ENCODE measurements at places on chromosomes 4 and X. TPM values are rescaled to one million over a fixed set of nuclear protein-coding genes. Genes with fewer than 3 reads are reported as not detected.

- no peak overlapping the region for H3K27ac ChIP-seq
- peaks cover 4% of the 10 kb centered on the region for H3K4me1 ChIP-seq
Observed at GRCh38 chrX:42978655-42979379, 200.9 kb upstream of the PPP1R2C start.

DNA sequence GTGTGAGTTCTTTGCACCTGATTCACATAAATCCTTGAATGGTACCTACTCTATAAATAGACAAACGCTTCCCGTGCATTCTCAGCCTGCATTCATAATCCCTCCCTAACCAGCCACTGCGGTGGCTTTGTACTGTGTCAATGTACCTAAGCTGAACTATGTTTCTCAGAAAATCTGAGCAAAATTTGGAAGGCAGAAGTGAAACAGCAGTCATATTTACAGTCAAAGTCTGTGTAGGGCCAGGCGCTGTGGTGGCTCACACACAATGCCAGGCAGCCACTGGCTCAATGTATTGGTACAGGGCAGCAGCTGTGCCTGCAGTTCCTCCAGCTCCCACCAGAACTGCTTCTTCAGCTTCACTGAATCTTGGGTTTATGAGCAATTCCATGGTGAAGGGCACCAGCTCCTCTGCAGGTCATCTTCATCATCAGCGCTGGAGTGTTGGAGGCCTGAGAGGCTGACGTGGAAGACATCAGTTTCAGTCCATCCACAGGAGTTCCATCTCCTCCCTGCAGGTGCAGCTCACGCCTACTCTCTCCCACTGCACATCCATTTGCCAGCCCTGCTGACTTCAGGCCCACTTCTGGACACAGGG, 32.3 kb upstream of the IRF2 start:
- peaks cover 7% of the 10 kb centered on the region for H3K36me3 ChIP-seq
- no peaks in the 10 kb centered on the region for H3K27me3 ChIP-seq
- H3K27ac ChIP-seq: peak overlapping the region; percentile 64
- peaks cover 48% of the 10 kb centered on the region for H3K4me1 ChIP-seq
- peak; percentile 67 for DNase-seq

DNA sequence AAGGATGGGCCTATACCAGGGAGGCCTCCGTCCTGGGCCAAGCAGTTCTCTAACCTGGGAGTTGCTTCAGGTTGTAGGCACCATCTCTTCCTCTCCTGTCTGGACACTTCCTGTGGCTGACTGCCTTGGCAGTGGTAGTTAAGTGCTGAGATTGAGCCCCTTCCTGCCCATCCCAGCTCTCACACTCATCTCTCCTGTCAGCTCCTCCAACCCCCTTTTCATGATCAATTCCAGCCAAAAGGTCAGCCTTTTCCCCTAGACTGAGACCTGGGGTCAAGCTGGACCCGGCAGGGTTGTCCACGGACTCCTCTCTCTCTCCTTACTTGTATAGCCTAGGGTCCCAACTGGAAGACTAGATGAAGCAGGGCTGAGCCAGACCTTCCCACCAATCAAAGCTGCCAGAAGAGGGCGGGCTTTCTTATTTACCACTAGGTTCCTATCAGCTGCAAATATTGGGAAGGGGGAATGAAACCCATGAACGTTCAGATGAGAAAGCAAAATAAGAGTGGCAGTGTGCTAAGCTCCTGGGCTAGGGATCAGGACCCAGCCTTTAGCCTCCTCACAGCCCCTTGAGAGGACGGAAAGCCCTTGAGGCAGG, 34.5 kb downstream of the KDM5C start:
- DNase-seq: no peak
- peaks cover 37% of the 10 kb centered on the region for H3K4me1 ChIP-seq
- H3K27ac ChIP-seq: no peak overlapping the region
- no peak overlapping the region for H3K4me3 ChIP-seq
- H3K27me3 ChIP-seq: no peaks in the 10 kb centered on the region

GRCh38 chr4:38514465-38515146, 149.4 kb upstream of the KLF3 start:
- no peak overlapping the region for H3K27ac ChIP-seq
- no peak overlapping the region for H3K4me3 ChIP-seq
- no peaks in the 10 kb centered on the region for H3K27me3 ChIP-seq

Gene TMEM31
- 0.46 TPM for total RNA-seq

- H3K27ac ChIP-seq: no peak overlapping the region
- no peak overlapping the region for H3K4me3 ChIP-seq
- no peaks in the 10 kb centered on the region for H3K36me3 ChIP-seq
- peaks cover 5% of the 10 kb centered on the region for H3K27me3 ChIP-seq
Observed at GRCh38 chr4:174071595-174071994, 211.9 kb downstream of the FBXO8 start.

GRCh38 chr4:86818211-86818610, 31.0 kb downstream of the SLC10A6 start:
- no peak overlapping the region for H3K4me3 ChIP-seq
- H3K4me1 ChIP-seq: no peaks in the 10 kb centered on the region
- no peaks in the 10 kb centered on the region for H3K27me3 ChIP-seq
- DNase-seq: no peak
- no peaks in the 10 kb centered on the region for H3K36me3 ChIP-seq

DNA sequence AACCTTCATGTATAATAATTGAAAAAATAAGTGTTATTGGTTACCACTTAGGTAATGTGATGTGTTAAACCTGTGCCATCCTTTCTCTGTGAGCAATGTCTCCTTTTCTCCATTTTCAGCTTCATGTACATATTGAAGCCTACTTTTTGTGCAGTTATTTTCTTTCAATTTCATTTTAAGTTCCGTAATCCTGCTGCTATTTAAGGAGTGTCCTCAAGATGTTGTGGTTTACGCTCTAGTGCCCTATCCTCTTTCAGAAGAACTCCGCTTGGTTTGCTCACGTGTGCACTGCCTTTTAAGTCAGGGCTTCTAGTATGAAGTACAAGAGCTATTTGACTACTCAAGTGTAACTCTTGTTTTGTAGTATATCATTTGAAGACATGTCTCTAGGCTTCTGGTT, 2253.2 kb upstream of the TENM3 start:
- H3K27ac ChIP-seq: no peak overlapping the region
- no peak for DNase-seq
- H3K4me3 ChIP-seq: no peak overlapping the region
- H3K36me3 ChIP-seq: no peaks in the 10 kb centered on the region

Gene BEX1
- 0.39 TPM for total RNA-seq

DNA sequence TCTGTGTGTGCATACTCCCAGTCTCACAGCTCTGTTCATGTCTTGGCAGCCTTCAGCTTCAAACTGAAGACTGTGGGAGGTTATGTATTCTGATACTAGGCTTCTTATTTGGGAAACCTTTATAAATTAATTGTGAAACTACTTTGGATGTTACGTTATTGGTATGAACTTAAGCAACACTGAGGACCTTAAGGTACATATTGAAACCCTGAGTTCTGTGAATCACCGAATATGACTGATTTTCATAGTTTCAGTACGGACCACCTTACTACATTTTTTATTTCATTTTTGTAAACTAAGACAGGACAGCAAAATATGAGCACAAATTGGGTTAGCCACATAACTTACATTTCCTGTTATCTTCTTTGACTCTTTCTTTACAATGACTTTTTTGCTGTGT, 498.4 kb downstream of the PDGFC start:
- no peak overlapping the region for H3K4me3 ChIP-seq
- no peaks in the 10 kb centered on the region for H3K36me3 ChIP-seq
- DNase-seq: no peak

Gene ZNF732
- total RNA-seq: not detected

GRCh38 chrX:125681058-125681457, 361.4 kb downstream of the TEX13C start:
- H3K36me3 ChIP-seq: no peaks in the 10 kb centered on the region
- H3K27me3 ChIP-seq: no peaks in the 10 kb centered on the region
- no peaks in the 10 kb centered on the region for H3K4me1 ChIP-seq
- H3K27ac ChIP-seq: no peak overlapping the region
- no peak for DNase-seq

DNA sequence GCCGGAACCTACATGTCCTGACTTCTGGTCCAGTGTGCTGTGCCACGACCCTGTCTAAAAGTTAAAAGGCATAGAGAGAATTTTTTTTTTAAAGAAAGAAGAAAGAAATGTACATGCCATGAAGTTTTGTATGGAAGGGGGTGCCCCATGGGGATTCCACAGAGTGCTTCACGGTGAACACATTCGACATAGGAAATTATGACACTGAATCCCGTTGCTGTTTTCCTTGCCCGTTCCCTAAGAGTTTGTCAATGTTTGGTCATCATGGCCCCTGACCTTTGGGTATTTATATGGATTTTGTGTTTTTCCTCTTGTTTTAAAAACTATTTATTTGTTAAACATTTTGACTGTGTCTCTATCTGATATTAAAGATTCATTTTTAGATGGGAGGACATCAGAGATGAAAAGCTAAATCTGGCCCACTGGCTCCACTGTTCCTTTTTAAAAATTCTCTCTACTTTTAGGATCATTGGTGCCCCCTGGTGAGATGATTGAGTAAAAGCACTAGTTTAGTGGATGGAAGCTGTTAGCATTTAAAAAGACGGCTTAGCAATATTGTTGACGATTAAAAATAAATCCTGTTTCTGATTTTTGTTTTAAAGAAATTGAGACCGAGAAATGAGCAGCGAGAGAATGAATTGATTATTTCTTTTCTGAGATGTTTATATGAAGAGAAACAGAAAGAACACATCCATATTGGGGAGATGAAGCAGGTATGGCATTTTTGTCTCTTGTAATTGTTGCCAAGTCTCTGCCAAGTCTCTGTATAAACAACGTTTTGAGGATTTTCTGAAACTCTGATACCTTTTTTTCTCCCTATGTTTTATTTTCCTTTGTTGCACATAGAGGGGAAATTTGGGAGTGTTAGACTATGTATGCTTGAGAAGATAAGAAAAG, 75.0 kb downstream of the PTTG2 start:
- H3K36me3 ChIP-seq: no peaks in the 10 kb centered on the region
- H3K4me3 ChIP-seq: no peak overlapping the region
- no peak overlapping the region for H3K27ac ChIP-seq

- H3K27ac ChIP-seq: no peak overlapping the region
- peaks cover 11% of the 10 kb centered on the region for H3K4me1 ChIP-seq
- H3K36me3 ChIP-seq: no peaks in the 10 kb centered on the region
- H3K4me3 ChIP-seq: no peak overlapping the region
- peaks cover 52% of the 10 kb centered on the region for H3K27me3 ChIP-seq
Observed at GRCh38 chr4:6258741-6259140, 10.9 kb upstream of the WFS1 start.

DNA sequence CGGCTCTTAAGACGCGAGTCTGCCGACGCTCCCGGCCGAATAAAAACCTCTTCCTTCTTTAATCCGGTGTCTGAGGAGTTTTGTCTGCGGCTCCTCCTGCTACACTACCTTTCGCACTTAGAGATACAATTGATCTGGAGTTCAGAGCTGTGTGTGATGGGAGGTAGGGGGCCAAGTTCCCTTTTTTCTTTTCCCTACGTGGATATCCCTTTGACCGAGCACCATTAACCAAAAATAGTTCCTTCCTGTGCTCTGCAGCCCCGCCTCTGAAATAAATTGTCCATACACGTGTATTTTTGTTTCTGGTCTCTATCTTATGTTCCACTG, 555 bp upstream of the PGM2 start:
- no peak for DNase-seq
- peak overlapping the region; percentile 88 for H3K4me3 ChIP-seq
- H3K27ac ChIP-seq: peak overlapping the region; percentile 85
- H3K4me1 ChIP-seq: peaks cover 38% of the 10 kb centered on the region
- H3K36me3 ChIP-seq: peaks cover 9% of the 10 kb centered on the region

GRCh38 chrX:56764975-56765791, 36.1 kb downstream of the NBDY start:
- no peaks in the 10 kb centered on the region for H3K36me3 ChIP-seq
- H3K4me3 ChIP-seq: peak overlapping the region; percentile 88
- peaks cover 53% of the 10 kb centered on the region for H3K4me1 ChIP-seq
- peak; percentile 18 for DNase-seq
- no peaks in the 10 kb centered on the region for H3K27me3 ChIP-seq
- H3K27ac ChIP-seq: peak overlapping the region; percentile 98
